ENCODE measurements at places on chromosomes 5 and 9.

DNA sequence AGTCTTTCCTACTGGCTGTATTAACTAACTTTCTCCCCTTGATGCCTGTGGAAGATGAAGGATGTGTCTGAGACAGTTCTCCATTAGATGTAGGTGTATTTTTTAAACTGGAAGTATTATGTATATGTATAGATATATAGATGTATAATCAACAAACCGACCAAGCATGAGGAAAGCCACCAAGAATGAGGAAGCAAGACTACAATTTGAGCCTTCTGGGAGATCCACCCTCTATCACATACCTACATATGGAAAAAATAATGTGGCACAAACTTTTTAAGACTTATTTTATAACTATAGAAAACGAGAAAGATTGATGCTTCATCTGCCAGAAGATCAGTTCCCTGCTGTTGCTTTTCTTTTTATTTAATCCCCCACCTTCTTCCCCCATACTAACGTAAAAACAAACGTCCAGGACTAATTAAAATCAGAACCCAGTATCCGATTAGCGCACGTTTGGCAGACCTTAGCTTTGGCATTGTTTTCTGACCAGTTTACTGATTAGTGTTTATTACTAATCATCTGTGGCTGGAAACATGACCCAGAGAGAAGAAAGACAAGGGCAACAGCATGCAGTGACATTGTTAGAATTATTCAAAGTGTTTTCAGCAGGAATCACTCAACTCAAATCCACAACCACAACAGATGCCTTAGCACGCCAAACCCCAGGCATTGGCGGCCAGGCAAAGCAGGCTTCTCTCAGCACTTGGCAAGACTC is 490.2 kb downstream of the EBF1 start:
- DNase-seq, result no peak

GRCh38 chr5:14871214-14872069 is at the start of gene ANKH:
Gene ANKH, minus strand, starts transcription at chr5:14871778. Its CDS starts 331 bp downstream, at chr5:14871447.
- DNase-seq, result peak; percentile 86

DNA sequence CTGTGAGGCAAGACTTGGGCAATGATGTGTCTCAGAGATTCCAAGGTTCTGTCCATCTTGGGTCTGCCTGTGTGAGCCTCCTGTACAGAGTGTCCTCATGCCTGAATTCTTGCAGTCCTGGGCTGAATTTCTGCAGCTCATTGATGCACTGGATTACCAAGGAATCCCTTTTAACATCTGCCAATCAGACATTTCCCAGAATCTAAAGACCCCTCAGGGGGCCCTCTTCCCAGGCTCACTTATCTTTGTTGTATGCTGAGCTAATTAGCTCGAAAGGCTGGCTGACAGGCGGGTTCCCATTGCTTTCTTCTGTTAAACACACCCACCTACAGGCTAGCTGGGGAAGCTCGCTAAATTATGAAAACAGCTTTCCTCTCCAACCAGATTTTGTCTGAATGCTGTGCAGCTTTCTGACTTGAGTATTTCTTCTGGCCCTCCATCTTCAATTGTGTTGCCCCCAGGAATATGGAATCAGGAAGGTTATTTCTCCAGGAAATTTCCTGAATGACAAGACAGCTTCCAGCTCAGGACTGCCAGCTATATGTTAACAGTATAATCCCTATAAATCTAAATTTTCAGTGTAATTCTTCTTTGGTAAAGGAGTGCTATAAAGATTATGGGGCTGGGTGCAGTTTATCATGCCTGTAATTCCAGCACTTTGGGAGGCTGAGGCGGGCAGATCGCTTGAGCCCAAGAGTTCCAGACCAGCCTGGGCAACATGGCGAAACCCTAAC is at the start of gene LIX1:
TSS of gene LIX1 (minus strand) at position 91 of the 734 bp plus-strand sequence. CDS start at position 56, 35 bp downstream.
- peak; percentile 14 for DNase-seq

GRCh38 chr5:80204808-80205614 is 50.8 kb downstream of the SERINC5 start:
- no peak for DNase-seq

- DNase-seq, result no peak
These were observed 197.0 kb downstream of the FBN2 start for GRCh38 chr5:128341056-128341455.

DNA sequence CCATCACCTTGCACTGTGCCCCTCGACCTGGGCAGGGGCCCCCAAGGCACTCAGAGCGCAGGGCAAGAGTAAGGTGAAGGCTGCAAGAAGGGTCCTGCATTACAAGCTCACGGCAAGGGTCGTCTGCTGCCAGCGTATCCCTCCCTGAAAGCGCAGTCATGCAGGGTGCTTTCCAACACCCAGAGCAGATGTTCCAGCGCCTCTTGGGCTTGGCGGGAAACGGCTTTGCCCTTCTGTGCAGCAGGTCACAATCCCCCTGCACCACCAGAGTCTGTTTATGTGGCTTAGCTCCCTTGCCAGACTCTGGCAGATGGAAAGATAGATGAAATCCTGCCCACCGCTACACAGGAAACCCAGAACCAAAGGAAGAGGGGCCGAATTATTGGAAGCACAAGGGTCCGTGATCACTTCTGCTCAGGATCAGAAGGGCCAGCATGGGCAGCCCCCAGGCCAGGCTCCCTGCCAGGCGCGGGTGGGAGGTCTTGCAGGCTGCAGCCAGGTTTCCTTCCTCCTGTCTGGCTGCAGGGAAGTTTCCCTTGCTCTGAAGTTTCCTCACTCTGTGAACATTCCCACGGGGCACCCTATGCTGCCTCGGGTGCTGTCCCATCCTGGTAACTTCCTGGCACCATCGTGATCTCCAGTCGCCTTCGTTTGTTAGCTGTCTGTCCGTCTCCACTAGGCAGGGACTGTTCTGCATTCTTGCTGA is 132.2 kb downstream of the ZNF354C start:
- no peak for DNase-seq

DNA sequence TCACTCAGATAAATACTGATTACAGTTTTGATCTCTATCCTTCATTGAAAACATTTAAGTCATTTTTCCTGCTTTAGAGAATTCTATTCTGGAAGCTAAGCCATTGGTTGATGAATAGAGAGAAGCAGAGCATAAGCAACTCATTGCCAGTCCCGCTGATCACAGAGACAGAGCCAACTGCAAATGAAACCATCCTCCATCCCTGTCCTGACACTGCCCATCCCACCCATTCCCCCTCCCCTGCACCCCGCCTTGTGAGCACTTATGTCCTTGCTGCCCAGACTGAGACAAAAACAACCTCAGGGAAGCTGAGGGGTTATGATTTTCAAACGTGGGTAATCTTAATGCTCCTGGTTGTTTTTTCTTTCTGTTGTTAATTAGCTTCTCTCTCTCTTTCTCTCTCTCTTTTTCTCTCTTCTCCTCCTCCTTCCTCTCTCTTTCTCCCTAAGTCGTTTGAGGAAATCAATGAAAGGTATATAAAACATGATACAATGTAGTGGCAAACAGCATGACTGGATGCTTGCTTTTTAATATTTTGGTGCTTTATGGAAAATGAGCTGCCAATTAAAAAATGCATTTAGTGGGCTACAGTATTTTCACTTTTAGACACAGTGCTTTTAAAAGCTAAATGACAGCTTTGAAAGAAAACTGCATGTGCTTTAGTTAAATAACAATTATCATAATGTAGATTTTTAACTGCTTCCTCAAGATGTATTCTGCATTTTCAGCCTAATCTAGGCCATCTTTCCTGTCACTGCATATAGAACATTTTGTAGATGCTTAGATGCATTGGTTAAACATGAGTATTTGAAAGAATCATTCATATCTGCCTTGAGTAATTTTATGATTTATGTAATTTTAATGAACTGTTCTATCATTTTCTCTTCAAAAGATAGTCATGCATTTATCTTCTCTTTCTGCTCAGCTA is 57.3 kb downstream of the CMYA5 start:
- DNase-seq, result no peak

DNA sequence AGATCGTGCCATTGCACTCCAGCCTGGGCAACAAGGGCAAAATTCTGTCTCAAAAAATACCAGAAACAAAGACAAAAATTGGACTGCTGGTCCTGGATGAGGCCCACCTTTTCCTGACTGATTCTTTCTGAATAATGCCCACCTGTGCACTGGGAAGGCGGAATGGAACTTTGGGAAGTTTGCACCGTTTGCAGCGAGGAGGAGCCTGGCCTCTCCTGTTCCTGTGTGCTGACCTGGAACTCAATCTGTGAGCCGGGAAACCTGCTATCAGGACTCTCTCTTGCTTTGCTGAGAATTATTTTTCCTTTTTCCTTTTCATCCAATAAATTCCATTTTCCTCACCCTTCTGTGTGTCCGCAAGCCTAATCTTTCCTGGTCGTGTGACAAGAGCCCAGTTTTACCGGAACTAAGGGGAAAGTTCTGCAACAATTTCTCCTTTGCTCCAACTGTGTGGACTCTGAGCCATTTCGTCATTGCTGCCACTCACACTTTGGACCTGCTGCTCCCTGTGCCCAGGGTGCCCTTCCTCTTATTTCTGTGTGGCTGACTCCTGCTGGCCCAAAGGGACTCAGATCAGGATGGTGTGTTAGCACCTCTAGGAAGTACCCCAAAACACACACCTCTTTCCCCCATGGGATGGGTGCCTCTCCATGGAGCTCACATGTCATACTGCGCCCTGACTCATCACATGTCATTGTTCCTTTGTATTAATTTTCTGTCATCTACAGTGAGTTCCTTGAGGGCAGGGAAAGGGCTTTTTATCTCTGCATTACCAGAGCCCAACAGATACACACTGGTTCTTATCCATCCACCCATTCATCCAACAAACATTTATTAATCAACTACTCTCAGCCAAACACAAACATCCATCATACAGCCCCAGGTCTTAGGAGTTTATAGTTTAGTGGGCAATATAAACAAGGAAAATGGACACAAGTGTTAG is 4.7 kb upstream of the GLRX start:
- DNase-seq, result no peak

DNA sequence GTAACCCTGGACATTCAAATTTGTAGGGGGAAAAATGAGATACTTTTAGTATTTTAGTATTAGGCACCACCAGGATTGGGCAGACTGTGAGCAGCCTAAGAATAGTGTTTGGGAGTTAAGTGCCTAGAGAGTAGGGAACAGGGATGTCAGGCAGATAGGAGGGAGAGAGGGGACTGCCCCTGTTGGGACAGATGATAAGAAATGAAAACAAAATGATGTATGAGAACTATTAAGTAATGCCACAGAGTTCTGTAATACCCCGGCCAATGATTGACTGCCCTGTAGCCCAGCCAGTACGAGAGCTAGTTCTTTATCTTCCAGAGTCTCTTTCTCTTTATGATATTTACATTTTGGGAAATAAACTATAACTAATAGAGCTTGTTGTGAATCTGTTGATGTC is 24.4 kb downstream of the ARHGAP26 start:
- DNase-seq, result no peak

GRCh38 chr9:138025417-138025816 is 147.8 kb downstream of the CACNA1B start:
- no peak for DNase-seq

DNA sequence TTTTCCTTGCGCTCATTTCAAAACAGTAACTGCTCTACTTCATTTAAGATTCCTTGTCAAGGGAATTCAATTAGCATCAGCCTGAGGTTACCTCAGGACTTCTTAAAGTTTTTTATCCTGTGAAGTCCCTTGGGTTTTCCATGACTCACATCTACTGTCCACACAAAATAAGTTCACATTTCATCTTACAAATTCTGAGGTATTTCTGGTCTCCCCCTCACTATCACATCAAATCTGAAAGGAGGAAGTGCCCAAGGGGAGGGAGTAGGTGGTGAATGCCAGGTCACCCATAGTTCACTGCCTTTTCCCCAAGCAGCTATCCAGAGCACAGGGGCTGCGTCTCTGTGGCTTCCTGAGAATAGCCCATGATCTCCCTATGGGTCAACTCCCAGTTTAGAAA is 227.1 kb upstream of the NREP start:
- no peak for DNase-seq

DNA sequence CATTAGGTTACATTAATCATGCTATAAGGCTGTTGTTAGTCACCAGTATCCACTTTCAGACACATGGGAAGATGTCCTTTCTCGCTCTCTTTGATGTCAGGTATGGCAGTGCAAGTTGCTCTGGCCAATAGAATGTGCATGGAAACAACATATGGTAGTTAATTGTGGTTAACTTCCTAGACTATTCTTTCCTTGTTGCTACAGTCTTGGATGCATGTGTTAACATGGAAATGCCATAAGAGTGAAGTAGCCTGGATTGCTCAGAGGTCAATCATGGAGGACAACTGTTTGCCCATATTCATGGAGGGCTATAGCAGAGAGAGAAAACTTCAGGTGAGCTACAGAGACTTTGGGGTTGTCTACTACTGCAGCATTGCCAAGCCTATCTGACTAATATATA is 245.8 kb upstream of the GAS1 start:
- no peak for DNase-seq

DNA sequence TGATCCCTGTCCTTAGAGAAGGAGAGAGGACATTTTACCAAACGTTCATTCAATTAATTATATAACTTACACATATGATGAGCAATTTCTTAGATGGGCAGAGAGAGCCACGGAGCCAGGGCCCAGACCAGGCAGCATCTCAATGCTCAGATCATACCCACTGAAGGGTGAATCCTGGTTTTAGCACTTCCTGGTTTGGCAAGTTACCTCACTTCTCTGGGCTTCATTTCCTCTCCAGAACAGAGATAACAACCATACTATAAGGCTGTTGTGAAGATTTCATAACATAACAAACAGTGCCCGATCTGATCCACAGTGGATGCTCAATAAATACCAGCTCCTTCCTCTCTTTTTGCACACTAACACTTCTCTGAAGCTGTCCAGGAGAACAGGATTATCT is 271.1 kb downstream of the DENND1A start:
- no peak for DNase-seq

- DNase-seq, result no peak
These were observed 556.4 kb downstream of the TUSC1 start for GRCh38 chr9:25121811-25122210.

- DNase-seq, result no peak
These were observed 3.8 kb upstream of the NEUROG1 start for GRCh38 chr5:135539430-135540005.

DNA sequence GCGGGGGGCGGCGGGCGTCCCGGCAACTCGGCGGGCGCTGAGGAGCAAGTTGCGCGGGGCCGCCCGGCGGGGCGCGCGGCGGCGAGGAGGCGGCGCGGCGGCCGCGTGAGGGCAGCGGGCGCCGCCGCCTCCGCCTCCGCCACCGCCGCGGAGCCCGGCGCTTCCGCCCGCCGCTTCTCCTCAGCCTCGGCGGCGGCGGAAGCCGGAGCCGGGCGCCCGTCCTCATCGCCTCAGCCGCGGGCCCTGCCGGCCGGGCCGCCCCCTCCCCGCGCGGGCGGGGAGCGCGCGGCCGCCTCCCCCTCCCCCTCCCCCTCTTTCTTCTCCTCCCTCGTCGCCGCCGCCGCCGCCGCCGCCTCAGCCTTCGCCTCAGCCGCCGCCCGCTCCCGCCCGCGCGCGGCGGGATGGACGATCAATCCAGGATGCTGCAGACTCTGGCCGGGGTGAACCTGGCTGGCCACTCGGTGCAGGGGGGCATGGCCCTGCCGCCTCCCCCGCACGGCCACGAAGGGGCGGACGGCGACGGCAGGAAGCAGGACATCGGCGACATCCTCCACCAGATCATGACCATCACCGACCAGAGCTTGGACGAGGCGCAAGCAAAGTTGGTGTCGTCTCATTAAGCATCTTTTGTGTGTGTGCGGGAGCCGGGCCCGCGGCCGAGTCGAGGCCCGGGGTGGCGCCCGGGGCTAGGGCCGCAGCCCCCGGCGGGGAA is at the start of gene PBX3:
TSS of gene PBX3 (plus strand) at position 321 of the 712 bp plus-strand sequence.
- DNase-seq, result peak; percentile 58

Data from stimulated activated naive CD8-positive, alpha-beta T cell treated with anti-CD3 and anti-CD28 coated beads, Interleukin-15, Interleukin-2, amounts not matched to agents 100 U/mL and 50 U/mL, for 24 hours (primary cell).